ENCODE measurements at places on chromosomes 11 and 22. TPM values are rescaled to one million over a fixed set of nuclear protein-coding genes. Genes with fewer than 3 reads are reported as not detected.

GRCh38 chr11:65573391-65574079 is 1.2 kb downstream of the FAM89B start:
- DNase-seq: no peak

DNA sequence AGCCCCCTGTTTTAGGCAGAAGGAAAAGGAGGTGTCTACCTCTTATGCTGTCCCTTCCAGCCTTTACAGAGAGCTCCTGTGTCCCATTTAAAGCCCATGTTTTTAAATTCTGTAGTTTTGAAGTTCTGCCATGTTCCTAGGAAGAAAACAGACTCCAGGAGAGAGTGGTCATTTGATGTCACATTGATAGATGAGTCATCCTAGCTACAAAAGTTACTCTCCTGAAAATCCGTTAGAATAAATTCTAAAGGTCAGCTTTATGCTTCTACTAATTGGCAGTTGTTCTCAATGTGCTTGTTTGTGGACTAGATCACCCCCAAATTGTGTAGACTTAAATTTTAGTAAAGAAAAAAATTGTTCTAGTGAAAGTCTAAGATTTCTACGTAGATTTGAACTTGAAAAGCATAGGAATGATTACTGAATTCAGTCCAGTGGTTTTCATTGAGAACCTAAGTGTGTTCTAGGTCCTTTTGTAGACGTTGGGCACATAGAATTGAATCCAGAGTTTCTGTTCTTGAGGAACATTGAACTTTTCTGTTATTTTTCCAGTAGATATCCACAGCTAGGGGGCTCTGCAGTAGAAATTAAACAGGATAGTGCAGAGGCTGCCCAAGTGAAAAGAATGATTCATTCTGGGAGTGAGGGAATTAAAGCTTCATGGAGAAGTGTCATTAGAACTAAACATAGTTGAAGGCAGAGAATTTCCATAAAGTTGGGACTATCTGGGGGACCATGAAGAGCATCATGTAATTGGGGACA is 140.6 kb upstream of the RASSF10 start:
- no peak for DNase-seq

- DNase-seq: no peak
Observed at GRCh38 chr11:1640076-1640946, 10.7 kb downstream of the KRTAP5-5 start.

GRCh38 chr11:19800162-19800561 is 87.5 kb downstream of the NAV2 start:
- no peak for DNase-seq

DNA sequence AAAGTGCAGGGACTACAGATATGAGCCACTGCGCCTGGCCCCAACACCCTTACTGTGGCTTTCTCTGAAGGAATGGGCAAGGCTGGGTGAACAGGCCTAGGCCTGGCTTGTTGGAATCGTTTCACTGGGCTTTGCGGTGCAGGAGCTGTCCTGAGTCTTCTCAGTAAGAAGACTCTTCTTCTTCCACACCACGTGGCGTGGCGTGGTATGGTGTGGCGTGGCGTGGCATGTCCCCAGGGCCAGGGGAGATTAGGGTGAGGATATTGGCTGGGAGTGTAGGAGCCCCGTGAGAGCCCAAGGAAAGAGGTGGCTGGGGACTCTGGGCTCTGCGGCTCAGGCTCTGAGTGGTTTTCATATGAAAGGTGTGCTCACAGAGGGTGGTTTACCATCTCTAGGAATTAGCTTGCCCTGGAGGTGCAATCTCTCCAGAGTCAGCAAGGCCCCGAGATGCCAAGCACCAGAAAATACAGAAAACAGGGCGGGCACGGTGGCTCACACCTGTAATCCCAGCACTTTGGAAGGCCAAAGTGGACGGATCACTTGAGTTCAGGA is 70.7 kb downstream of the PARVB start:
- no peak for DNase-seq

- DNase-seq: no peak
Observed at GRCh38 chr22:47123006-47123826, 360.8 kb downstream of the TBC1D22A start.

CARNS1 gene
- 0.62 TPM for total RNA-seq

Data from activated T-helper 1 cell treated with anti-CD3 and anti-CD28 coated beads, Interleukin-12 subunit alpha, Interleukin-12 subunit beta, Interleukin-2, Interleukin-4 antibody, amounts not matched to agents 30 ng/mL and 10 ng/mL and 1 ng/mL, durations not matched to agents 14 hours and 24 hours and 36 hours (primary cell).